ENCODE measurements at places on chromosomes 7 and 10.

GRCh38 chr7:101942603-101943210 is 125.3 kb downstream of the CUX1 start:
- no peak for DNase-seq

- DNase-seq, result no peak
These were observed 70.3 kb downstream of the PON1 start for GRCh38 chr7:95253986-95254385.

- DNase-seq, result peak; percentile 90
These were observed 57.1 kb downstream of the STK17A start for GRCh38 chr7:43639858-43640491.

DNA sequence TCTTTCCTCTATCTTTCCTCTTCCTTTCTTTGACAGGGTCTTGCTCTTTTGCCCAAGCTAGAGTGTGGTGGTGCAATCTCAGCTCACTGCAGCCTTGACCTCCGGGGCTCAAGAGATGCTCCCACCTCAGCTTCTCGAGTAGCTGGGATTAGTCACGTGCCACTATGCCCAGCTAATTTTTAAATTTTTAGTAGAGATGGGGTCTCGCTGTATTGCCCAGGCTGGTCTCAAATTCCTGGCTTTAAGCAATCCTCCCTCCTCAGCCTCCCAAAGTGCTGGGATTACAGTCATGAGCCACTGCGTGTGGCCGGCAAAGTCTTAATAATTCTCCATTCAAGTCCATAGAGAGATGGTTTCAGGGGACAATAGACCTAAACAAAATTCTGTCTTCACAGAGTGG is 40.2 kb downstream of the COL26A1 start:
- no peak for DNase-seq

DNA sequence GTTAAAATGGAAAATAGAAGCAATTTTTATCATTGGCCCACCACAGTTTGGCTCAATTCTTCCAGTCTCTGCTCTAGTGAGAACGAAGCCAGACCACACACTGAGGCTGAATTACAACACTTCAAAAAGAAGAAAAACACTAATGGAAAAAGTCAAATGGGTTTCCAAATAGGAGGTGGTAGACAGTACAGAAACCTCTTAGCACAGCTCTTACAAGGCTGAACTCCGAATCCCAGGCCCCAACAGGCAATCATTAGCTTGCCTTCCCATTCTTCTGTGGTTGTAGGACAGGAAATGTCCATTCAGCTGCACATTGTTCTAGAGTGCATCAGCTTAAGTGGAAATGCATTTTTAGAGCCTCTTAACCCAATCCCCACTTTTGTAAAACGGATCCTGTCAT is 115.1 kb upstream of the MEOX2 start:
- no peak for DNase-seq

Data from NCI-H2029 treated with DMSO at 0.1 percent for 48 hours (cell line).